ENCODE measurements at places on chromosomes 11 and 22. TPM values are rescaled to one million over a fixed set of nuclear protein-coding genes. Genes with fewer than 3 reads are reported as not detected.

CFAP300 gene
- total RNA-seq = 2.7 TPM

POU2AF1 gene
- not detected for total RNA-seq

CALCB gene
- not detected for total RNA-seq

FXYD6 gene
- total RNA-seq = 205 TPM

MRGPRX3 gene
- total RNA-seq = not detected

SMIM38 gene
- 0.11 TPM for total RNA-seq

EWSR1 gene
- total RNA-seq = 182 TPM

CAPN5 gene
- 24.8 TPM for total RNA-seq

ROM1 gene
- total RNA-seq = 5.5 TPM

TRPM5 gene
- 0.41 TPM for total RNA-seq

FAU gene
- 1,169 TPM for total RNA-seq

IL17REL gene
- total RNA-seq = not detected

MEI1 gene
- total RNA-seq = 0.65 TPM

DRG1 gene
- total RNA-seq = 64.0 TPM

COX8A gene
- 396 TPM for total RNA-seq

UBQLNL gene
- 0.32 TPM for total RNA-seq

PAMR1 gene
- 4.4 TPM for total RNA-seq

SLC22A25 gene
- total RNA-seq = not detected

OR2AT4 gene
- not detected for total RNA-seq

ACTN3 gene
- not detected for total RNA-seq

NAALADL1 gene
- 12.7 TPM for total RNA-seq

OR5A1 gene
- total RNA-seq = not detected

GPR83 gene
- total RNA-seq = 0.39 TPM

OR10S1 gene
- not detected for total RNA-seq

RGL4 gene
- not detected for total RNA-seq

KCNJ1 gene
- not detected for total RNA-seq

HTR3A gene
- total RNA-seq = 0.15 TPM

RNF215 gene
- total RNA-seq = 10.0 TPM

GDPD4 gene
- not detected for total RNA-seq

SCN3B gene
- 4.0 TPM for total RNA-seq

SOX10 gene
- total RNA-seq = 1.5 TPM

All from adrenal gland (tissue), 19 donors.